ENCODE measurements at places on chromosomes 11 and 22.

- DNase-seq: no peak
Observed at GRCh38 chr22:48444320-48445112, 1383.2 kb downstream of the BRD1 start.

- DNase-seq: no peak
Observed at GRCh38 chr11:69691463-69691862, 12.4 kb downstream of the FGF19 start.

DNA sequence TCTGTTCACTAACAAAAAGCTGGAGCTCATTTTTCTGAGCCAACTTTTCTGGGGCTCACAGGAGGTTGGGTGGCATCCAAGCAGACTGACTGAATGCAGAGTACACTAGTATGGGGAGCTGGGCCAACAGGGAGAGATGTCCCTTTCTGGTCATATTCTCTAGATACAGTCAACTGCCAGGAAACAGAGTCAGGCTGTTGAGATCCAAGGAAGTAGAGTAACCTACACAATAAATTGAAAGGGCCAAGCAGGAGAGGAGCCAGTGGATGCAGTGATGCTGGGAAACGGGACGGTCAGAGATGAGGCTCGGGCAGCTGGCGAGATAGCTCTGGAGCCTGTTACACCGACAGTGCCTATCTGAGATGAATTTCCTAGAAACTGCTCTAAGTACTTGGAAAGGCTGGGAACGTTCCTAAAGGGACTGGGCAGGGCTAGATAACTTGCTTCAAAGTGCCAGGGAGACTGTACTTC is 71.1 kb downstream of the LARGE2 start:
- no peak for DNase-seq

GRCh38 chr22:22955866-22956535 is 68.4 kb downstream of the IGLL5 start:
- peak; percentile 60 for DNase-seq

GRCh38 chr11:83292709-83293456 is 6.7 kb upstream of the CCDC90B start:
- peak; percentile 95 for DNase-seq

GRCh38 chr11:15341587-15341986 is 226.9 kb downstream of the INSC start:
- DNase-seq: no peak

GRCh38 chr22:28883657-28883916 is 215 bp downstream of the ZNRF3 start:
- no peak for DNase-seq

GRCh38 chr22:45867118-45867905 is 109.7 kb downstream of the WNT7B start:
- no peak for DNase-seq

DNA sequence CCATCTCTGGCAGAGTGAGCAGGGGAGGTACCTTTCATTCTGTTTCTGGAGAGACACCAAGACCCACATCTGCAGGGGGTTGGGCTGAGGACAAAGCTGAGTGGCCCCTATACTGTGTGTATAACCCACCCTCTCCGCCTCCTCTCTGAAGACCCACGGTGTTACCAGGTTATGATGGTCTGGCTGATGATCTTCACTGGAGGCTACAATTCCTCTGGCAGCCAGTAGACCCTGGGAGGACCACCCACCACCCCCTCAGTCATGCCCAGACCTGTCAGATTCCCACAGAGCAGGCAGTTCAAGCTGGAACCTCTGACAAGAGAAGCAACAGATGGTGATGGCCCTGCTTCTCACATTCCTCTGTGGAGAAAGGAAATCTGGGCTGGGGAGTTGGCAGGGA is 11.4 kb upstream of the KCNJ1 start:
- no peak for DNase-seq

GRCh38 chr11:69123593-69124545 is 31.9 kb upstream of the SMIM38 start:
- no peak for DNase-seq

GRCh38 chr11:72781063-72781312 is 12.9 kb downstream of the STARD10 start:
- peak; percentile 94 for DNase-seq

DNA sequence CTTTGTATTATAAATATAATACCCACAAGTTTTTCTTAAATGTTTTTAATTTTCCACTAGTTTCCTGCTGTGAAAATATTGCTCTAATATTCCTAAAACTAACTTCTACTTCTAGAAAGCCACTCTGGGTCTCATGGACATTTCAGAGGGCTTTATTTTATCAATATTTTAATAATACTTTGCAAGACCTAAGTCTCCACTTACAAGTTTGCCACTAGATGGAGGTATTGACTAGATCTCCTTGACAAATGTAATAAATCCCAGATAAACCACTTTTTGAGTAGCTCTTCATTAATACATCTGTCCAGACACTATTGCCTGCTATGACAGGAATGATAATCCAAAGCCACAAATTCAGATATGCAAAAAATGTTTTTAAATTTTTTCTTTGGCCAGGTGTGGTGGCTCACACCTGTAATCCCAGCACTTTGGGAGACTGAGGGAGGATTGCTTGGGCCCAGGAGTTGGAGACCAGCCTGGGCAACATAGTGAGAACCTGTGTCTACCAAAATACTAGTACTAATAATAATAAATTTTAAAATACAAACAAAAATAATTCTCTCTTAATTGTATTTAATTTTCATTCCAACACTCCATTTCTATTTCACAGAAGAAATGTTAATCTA is 3.5 kb upstream of the ACAT1 start:
- DNase-seq: peak; percentile 77

Measured in DMS53 (cell line).